ENCODE measurements at places on chromosomes 7 and 10.

GRCh38 chr10:50210876-50211275 is 40.4 kb downstream of the ASAH2 start:
- no peaks in the 10 kb centered on the region for H3K36me3 ChIP-seq
- no peak overlapping the region for H3K4me3 ChIP-seq
- no peak overlapping the region for H3K27ac ChIP-seq
- no peaks in the 10 kb centered on the region for H3K4me1 ChIP-seq
- DNase-seq: no peak
- no peaks in the 10 kb centered on the region for H3K27me3 ChIP-seq

DNA sequence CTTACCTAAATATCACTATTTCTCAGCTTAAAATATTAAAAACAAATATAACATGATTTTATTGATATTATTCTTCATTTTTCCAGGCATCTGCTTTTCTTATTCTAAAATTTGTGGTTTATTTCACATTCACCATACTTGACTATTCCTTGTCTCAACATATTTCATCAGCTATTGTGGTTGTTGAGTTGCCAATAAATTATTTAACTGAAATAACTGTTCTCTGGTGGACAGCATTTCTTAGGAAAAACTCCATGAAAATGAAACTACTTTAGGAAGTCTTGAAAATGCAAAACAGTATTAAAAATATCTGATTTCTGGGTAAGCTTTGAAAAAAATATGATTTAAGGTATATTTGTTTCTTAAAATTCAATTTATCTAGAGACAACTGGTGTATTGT is 122.9 kb upstream of the SEMA3A start:
- H3K27me3 ChIP-seq: no peaks in the 10 kb centered on the region
- no peak overlapping the region for H3K4me3 ChIP-seq
- DNase-seq: no peak
- H3K36me3 ChIP-seq: no peaks in the 10 kb centered on the region
- no peaks in the 10 kb centered on the region for H3K4me1 ChIP-seq
- no peak overlapping the region for H3K27ac ChIP-seq

DNA sequence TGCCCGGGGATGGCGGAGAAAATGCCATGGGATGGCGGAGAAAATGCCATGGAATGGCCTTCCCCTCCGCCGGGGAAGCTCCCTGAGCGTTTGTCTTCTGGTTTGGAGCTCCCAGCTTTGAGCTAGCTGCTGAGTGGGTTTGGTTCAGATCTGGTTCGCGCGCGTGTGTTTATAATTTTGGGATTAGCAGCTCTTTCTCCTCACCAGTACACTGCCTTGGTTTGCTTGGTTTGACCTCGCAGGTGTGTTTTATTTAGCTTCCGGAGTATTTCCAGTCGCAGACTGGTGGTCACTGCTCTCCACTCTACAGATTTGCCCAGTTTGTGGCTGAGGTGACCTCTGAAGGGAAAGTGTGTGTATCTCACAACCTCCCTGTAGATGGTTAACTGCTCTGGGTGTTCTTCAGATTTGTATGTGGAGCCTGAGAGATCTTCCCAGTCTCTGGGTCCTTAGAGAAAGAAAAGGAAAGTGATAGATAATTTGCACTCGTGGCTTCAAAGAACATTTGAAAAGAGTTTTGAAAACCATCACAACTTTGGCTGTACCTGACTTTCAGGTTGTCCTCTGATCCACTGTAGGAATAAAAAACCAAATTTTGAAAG is 597 bp downstream of the ZNF277 start:
- no peaks in the 10 kb centered on the region for H3K27me3 ChIP-seq
- no peak for DNase-seq
- H3K4me1 ChIP-seq: peaks cover 51% of the 10 kb centered on the region
- no peaks in the 10 kb centered on the region for H3K36me3 ChIP-seq
- H3K4me3 ChIP-seq: peak overlapping the region; percentile 80

GRCh38 chr10:72087969-72088888 is at the start of gene SPOCK2:
TSS of gene SPOCK2 (minus strand) at chr10:72088551. CDS start at chr10:72088328, 223 bp downstream.
- H3K4me3 ChIP-seq: peak within 1 kb of the TSS; percentile 47
- no peaks in the 10 kb centered on the region for H3K36me3 ChIP-seq
- peak within 1 kb of the TSS; percentile 70 for H3K27ac ChIP-seq
- no peak for DNase-seq
- peaks cover 35% of the 10 kb centered on the region for H3K4me1 ChIP-seq

DNA sequence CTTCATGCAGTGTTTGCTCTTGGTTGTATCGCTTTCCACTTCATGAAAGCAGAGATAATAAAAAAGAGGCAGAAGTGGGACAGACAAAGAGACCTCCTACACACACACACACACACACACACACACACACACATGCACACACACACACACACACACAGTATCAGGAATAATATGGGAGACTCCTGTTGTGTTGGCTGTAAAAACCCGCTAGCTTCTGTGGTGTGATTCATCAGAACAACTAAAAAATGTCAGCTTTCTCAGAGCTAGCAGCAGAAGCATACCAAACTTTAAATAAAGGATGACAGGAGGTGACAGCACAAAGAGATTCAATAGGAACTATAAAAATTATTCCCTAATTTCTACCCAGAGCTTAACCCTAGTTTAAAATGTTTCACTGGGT is 148.2 kb upstream of the LRRTM3 start:
- DNase-seq: no peak
- H3K27ac ChIP-seq: no peak overlapping the region
- no peaks in the 10 kb centered on the region for H3K36me3 ChIP-seq
- H3K4me3 ChIP-seq: no peak overlapping the region

- H3K36me3 ChIP-seq: no peaks in the 10 kb centered on the region
- DNase-seq: no peak
- H3K27me3 ChIP-seq: no peaks in the 10 kb centered on the region
- peaks cover 9% of the 10 kb centered on the region for H3K4me1 ChIP-seq
- no peak overlapping the region for H3K4me3 ChIP-seq
- H3K27ac ChIP-seq: no peak overlapping the region
Measured at GRCh38 chr7:155261031-155261985, 36.4 kb upstream of the INSIG1 start.

DNA sequence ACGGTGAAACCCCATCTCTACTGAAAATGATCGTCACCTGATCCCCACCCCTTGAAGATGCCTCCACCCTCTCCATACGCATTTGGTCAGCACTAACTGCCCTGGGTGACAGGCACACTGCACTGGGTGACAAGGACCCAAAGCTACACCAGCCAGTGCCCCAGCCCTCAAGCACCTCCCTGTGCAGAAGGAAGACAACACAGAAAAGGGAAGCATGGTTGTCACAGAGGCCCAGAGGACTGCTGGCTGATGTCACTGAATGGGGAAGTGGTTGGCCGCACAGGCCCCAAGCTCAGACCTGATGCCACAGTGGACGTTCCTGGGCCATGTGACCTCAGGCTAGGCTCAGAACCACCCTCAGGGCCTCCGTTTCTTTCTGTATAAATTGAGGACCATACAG is 4.2 kb upstream of the PILRA start:
- H3K4me1 ChIP-seq: no peaks in the 10 kb centered on the region
- H3K27ac ChIP-seq: peak overlapping the region; percentile 25
- peaks cover 25% of the 10 kb centered on the region for H3K36me3 ChIP-seq

DNA sequence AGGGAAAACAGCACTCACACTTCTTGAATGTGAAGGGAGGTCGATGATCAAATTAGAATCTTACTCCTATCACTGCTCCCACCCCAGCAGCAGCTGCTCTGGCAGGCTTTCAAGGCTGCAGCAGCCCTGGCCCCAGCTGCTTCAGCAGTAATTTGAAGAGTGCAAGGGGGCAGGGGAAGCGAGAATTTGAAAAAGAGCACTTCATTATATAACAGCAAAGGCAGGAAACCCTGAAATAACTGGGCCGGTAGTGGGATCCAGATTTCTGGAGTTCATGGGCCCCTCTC is 44.9 kb downstream of the MYPN start:
- H3K27ac ChIP-seq: peak overlapping the region; percentile 10
- no peaks in the 10 kb centered on the region for H3K36me3 ChIP-seq
- no peak overlapping the region for H3K4me3 ChIP-seq

GRCh38 chr10:91006752-91007346 is 86.0 kb upstream of the ANKRD1 start:
- H3K27me3 ChIP-seq: no peaks in the 10 kb centered on the region
- no peak overlapping the region for H3K4me3 ChIP-seq
- peaks cover 4% of the 10 kb centered on the region for H3K4me1 ChIP-seq
- no peaks in the 10 kb centered on the region for H3K36me3 ChIP-seq
- no peak overlapping the region for H3K27ac ChIP-seq

DNA sequence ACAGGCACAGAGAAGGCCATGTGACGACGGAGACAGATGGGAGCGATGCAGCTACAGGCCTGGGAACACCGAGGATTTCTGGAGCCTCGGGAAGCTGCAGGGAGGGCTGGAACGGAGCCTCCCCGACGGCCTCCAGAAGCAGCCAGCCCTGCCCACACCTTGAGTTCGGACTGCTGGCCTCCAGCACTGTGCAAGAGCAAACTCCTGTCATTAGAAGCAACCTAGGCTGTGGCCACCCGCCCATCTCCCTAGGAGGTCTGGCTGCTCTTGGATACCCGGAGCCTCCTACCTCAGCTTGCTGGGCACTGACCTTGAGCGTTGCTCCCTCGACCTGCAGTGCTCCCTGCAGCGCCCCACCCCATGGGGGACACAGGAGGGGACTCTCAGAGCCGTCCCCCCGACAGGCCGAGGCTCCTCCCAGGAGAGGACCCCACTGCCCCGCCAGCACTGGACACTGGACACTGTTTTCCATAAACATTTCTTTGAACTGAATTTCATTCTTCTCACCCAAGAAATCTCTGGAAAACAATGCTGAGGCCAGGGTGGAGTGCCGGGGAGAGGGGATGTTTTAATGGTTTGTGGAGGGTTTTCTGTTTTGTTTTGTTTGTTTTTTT is 22.5 kb upstream of the TNRC18 start:
- no peaks in the 10 kb centered on the region for H3K4me1 ChIP-seq
- H3K27me3 ChIP-seq: no peaks in the 10 kb centered on the region
- no peak for DNase-seq
- no peak overlapping the region for H3K27ac ChIP-seq
- no peaks in the 10 kb centered on the region for H3K36me3 ChIP-seq
- no peak overlapping the region for H3K4me3 ChIP-seq

DNA sequence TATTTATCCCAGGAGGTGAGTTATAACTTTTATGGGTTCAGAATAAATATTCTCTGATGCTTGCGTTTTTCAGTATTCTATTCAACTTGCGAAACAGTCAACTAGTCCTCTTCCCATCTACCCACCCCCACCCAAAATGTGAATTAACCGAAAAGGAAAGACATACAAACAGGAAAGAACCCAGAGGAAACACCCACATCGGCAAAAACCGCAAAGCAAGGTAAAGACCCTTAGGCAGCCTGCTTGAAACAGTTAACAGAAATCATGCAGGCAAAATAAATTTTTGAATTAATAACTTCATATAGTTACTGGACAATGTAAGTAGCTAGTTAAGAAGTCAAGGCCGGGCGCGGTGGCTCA is 5.4 kb downstream of the ZC3HAV1 start:
- no peaks in the 10 kb centered on the region for H3K36me3 ChIP-seq
- H3K27me3 ChIP-seq: no peaks in the 10 kb centered on the region
- no peak overlapping the region for H3K4me3 ChIP-seq
- no peak overlapping the region for H3K27ac ChIP-seq
- H3K4me1 ChIP-seq: peaks cover 8% of the 10 kb centered on the region
- DNase-seq: no peak

- DNase-seq: no peak
- H3K4me1 ChIP-seq: no peaks in the 10 kb centered on the region
- no peaks in the 10 kb centered on the region for H3K36me3 ChIP-seq
- no peak overlapping the region for H3K27ac ChIP-seq
Measured at GRCh38 chr7:16432425-16432731, 11.0 kb upstream of the CRPPA start.

- H3K36me3 ChIP-seq: no peaks in the 10 kb centered on the region
- no peak for DNase-seq
- H3K4me3 ChIP-seq: no peak overlapping the region
Measured at GRCh38 chr7:27962273-27962672, 218.3 kb downstream of the JAZF1 start.

- H3K36me3 ChIP-seq: no peaks in the 10 kb centered on the region
- no peak overlapping the region for H3K4me3 ChIP-seq
- DNase-seq: no peak
- H3K27ac ChIP-seq: peak overlapping the region; percentile 20
- peaks cover 23% of the 10 kb centered on the region for H3K4me1 ChIP-seq
- no peaks in the 10 kb centered on the region for H3K27me3 ChIP-seq
Measured at GRCh38 chr7:25385506-25386136, 157.3 kb upstream of the NPVF start.

- H3K27ac ChIP-seq: peak overlapping the region; percentile 26
- no peaks in the 10 kb centered on the region for H3K27me3 ChIP-seq
- peaks cover 97% of the 10 kb centered on the region for H3K4me1 ChIP-seq
- DNase-seq: no peak
- H3K4me3 ChIP-seq: no peak overlapping the region
Measured at GRCh38 chr7:74183653-74184450, 9.7 kb downstream of the EIF4H start.

GRCh38 chr10:129891806-129892205 is 72.3 kb downstream of the EBF3 start:
- no peak overlapping the region for H3K4me3 ChIP-seq
- no peaks in the 10 kb centered on the region for H3K36me3 ChIP-seq

DNA sequence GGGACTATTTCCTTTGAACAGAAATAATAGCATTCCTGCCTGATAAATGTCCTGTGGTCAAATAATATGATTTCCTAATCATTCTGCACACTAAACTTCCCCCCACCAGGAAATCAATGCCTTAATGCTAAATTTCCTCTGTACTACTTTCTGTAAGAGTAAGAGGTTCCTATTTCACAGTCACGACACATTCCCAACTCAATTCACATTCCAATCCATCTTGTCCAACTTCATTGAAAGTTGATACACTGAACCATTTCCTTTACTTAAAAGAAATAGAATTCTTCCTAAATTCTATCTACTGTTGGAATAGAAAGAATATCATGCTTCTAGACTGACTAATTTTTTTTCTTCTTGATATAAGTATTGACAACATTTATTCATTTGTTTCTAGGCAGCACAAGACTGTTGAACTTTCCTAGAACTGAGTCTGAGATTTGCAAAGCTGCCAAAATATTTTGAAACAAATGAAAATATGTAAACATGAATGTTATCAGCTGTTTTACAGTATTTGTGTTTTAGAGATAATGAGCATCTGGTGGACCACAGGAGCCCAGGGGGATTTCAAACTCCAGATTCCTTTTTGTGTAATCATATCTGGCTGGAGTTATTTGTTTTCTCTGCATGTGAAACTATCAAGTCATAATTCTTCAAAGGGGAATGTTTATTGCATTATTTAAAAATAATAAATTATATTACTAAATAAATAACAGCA is 121.5 kb downstream of the TPST1 start:
- no peaks in the 10 kb centered on the region for H3K4me1 ChIP-seq
- H3K36me3 ChIP-seq: no peaks in the 10 kb centered on the region
- H3K27ac ChIP-seq: no peak overlapping the region
- no peaks in the 10 kb centered on the region for H3K27me3 ChIP-seq
- no peak overlapping the region for H3K4me3 ChIP-seq

GRCh38 chr10:110379831-110380230 is 75.1 kb upstream of the SMNDC1 start:
- no peak overlapping the region for H3K27ac ChIP-seq
- H3K4me3 ChIP-seq: no peak overlapping the region
- no peaks in the 10 kb centered on the region for H3K36me3 ChIP-seq
- no peak for DNase-seq
- no peaks in the 10 kb centered on the region for H3K4me1 ChIP-seq

- no peak overlapping the region for H3K4me3 ChIP-seq
- no peak for DNase-seq
- H3K4me1 ChIP-seq: peaks cover 26% of the 10 kb centered on the region
- no peaks in the 10 kb centered on the region for H3K36me3 ChIP-seq
Measured at GRCh38 chr10:91616137-91616536, 16.7 kb downstream of the PPP1R3C start.

Measured in esophagus squamous epithelium (tissue), 5 donors.